ENCODE measurements at places on chromosomes 6 and 20.
A peak's percentile ranks its signal among the peaks of the same experiment; 100 is the strongest.

GRCh38 chr6:38039502-38039901, 220.0 kb downstream of the ZFAND3 start:
- DNase-seq: no peak

- no peak for DNase-seq
Measured at GRCh38 chr20:19974630-19975435, 42.3 kb upstream of the NAA20 start.

DNA sequence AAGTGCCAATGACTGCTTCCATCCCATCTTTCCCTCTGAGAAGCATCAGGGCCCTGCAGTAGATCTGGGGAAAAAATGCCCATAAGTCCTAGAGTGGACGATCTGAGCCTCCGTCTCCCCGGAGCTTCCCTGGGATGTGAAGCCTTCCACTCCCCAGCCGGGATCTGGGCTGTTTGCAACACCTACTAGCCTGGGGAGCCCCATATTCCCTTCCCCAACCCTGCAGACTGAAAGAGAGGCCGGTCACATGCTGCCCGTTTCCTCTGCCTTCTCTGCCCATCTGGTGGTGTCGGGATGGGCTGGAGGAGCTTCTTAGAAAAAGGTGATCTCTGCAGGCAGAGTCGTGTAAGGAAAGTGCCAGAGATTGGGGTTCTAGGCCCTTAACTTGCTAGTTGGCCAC, 1.1 kb downstream of the SNPH start:
- no peak for DNase-seq

DNA sequence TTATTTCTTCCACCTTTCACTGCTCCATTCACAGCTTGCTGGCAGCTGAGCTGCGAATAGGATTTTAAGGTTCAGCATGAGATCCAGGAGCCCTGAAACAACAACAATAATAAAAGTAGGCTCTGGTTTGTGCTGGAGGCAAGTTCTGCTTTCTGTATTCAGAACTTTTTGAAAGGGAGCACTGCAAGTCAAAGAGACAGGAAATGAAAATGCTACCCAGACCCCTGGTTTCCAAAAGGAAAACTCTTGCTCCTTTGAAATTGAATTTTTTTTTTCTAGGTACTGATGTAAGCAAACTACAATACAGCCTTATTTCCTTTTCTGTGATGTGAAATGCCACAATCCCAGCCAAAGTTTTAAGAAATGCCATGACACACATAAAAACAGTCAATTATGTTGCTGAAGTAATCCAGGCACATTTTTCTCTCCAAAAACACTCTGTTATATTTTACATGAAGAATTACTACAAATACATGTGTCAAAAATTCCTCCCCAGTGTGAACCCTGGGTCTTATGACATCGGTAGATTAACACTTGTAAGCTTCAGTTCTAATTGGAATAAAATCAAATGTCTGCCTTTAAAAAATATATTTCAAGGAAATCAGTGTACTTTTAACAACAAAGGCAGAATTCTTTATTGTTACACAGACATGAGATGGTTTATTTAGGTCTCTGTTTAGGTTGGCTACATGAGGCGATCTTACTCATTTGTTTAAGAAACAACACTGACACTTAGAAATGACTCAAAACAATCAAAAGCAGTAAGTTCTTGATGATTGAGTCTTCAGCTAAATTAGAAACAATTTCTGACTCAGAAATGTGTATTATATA, 656.7 kb downstream of the EPHA7 start:
- no peak for DNase-seq

GRCh38 chr20:23201658-23202057, 115.5 kb upstream of the CD93 start:
- no peak for DNase-seq

- no peak for DNase-seq
Measured at GRCh38 chr6:120129228-120129627, 779.7 kb upstream of the MAN1A1 start.

DNA sequence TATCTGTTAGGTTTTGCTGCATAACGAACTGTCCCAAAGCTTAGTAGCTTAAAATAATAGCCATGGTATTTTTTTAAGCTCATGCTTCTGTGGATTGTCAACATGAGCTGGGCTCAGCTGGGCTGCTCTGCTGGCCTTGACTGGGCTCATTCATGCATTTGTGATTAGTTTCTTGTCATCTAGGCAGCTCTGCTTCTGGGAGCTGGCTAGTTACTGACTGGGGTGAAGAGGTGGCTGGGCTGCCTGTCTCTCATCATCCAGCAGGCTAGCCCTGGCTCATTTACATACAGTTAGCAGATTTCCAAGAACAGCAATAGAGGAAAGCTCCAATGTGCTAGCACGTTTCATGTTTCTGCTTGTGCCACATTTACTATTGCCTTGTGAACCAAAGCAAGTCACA, 165.1 kb upstream of the PCSK2 start:
- DNase-seq: no peak

- no peak for DNase-seq
Measured at GRCh38 chr6:114690625-114691024, 347.8 kb upstream of the HS3ST5 start.

DNA sequence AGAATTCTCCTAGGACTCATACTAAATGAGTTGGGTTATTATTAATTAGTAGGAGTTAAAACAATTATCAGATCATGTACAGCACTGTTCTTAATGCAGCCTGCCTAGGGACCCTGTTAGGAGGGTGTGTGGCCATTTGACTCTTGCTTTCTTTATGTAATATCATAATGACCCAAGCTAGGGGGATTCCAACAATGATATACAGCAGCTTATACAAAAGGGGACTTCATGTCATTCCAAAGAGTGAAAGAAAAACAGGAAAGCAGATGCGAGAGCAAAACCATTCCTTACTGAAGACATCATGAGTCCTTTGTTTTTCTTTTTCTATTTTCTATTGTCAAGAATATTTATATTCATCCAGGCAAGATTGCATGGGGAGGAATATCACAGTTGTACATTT, 455.2 kb downstream of the PLCB1 start:
- DNase-seq: no peak

GRCh38 chr20:57678340-57678739, 31.5 kb downstream of the PMEPA1 start:
- DNase-seq: no peak

GRCh38 chr20:24678351-24679106, 209.1 kb downstream of the SYNDIG1 start:
- no peak for DNase-seq

DNA sequence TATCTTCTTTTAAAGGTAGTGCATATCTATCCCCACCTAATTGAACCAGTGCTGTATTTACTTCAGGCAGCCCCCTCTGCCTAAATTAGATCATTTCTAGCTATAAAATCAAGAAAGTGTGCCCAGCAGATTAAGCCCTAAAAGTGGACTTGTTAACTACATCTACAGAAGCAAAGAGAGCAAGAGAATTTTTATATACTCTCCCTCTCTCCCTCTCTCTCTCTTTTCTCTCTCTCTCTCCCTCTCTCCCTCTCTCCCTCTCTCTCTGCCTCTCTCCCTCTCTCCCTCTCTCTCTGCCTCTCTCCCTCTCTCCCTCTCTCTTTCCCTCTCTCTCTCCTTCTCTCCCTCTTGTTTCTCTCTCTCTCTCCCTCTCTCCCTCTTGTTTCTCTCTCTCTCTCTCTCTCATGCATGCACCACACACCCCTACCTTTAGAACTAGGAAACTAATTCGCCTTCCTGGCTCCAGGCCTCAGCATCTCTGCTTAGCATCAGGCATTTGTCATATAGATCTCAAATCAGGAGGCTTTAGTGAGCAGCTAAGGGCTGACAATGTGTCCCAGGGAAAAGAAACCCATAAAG, 71.4 kb downstream of the FOXA2 start:
- DNase-seq: no peak

DNA sequence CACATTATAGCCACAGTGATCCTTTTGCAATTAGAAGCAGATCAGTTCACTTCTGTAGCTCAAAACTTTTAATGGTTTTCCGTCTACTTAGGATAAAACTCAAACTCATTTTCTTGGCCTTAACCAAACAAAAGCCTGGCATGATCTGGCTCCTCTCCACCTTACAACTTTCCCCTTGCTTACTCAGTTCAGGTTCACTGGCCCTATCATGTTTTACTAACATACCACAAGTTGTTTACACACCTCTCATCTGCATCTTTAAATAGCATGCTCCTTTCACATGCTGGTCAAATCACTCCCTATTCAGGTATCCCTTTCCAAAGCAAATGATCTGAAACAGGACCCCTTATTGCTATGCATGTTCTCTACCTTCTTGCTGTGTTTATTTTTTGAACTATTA, 191.4 kb upstream of the FAM83B start:
- no peak for DNase-seq

- DNase-seq: no peak
Measured at GRCh38 chr6:119207971-119208725, 129.7 kb upstream of the FAM184A start.

GRCh38 chr20:61926796-61927192, 138.9 kb downstream of the TAF4 start:
- DNase-seq: no peak

DNA sequence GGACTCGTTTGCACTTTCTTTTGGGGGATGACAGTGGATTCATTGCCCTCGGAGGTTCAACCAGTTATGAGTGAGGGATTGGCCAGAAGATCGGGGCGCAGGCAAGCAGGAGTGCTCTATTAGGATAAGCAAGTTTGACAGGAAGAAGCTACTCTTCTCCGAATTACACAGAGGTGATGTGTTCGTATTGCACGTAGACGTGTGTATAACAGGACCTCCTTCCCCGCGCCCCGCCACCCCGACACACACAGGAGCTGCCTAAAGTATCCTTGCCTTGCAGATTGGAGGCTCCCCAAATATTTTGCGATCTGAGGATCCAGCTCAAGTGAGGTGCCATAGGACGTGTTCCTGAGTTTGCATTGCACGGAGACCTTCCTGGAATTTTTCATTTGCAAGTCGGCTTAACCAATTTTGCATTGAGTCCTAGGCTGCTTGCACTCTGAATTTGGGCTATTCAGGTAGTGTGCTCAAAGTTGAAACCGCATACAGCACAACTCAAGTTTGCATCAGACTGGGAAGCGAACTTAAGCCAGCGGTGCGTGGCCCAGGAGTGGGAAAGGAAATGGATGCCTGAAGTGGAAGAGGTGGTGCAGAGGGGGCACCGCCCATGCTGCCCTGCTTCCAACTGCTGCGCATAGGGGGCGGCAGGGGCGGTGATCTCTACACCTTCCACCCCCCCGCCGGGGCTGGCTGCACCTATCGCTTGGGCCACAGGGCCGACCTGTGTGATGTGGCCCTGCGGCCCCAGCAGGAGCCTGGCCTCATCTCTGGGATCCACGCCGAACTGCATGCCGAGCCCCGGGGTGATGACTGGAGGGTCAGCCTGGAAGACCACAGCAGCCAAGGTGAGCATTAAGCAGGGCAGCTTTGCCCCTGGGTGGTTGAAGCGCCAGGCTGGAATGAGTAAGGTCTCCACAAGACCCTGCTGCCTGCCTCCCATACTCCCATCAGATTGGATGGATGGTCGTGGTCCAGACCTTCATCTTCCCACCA, 770 bp downstream of the TCF19 start:
- DNase-seq: no peak

- DNase-seq: no peak
Measured at GRCh38 chr6:81553216-81553615, 199.3 kb downstream of the TENT5A start.

DNA sequence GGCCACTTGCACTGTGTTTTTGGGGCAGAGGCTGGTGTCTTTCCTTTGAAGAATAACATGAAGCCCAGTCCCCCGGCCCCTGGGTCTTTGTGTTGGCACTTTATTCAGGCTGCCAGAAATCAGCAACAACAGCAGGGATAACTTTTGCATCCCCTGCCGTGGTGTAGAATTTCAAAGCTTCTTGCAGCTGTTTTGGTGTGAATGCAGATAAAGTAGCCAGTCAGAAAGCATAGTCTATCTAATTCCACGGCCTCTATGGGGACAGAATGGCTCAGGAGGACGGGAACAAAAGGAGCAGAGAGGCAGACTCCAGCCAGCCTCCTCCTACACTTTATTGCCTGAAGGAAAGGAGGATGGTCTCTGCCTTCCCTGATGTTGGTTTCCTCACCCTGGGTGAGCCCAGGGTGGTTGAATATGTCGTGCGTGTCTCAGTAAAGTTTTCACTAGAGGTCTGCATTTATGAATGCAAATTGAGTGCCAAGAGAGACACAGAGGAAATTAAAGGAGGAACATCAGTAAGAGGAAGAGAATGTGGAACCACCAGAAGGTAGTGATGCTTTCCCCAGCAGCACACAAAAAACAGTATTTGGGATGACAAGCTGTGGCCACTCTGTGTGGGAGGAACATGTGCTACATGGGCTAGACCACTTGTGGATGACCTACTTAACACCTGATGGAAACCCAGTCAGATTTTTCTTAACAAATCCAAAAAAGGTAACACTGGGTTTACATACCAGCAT, 125.9 kb upstream of the TRAF3IP2 start:
- DNase-seq: no peak

DNA sequence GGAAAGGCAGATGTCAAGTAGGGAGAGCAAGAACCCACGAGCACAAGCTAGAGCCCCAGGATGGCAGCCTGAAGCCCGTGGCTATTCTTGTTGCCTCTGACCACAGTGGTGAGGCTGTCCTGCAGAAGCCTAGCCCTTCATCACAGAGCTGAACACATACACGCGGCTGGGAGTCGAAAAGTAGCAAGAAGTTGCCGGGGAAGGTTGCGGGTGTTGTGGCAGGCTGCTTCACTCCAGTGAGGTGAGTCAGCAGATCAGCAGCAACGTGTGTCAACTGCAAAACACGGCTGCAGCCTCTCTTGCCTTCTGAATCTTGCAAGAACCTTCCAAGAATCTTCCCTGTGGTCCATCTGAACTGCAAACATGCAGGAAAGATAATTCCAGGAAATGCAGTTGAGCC, 10.6 kb upstream of the STX16 start:
- no peak for DNase-seq

DNA sequence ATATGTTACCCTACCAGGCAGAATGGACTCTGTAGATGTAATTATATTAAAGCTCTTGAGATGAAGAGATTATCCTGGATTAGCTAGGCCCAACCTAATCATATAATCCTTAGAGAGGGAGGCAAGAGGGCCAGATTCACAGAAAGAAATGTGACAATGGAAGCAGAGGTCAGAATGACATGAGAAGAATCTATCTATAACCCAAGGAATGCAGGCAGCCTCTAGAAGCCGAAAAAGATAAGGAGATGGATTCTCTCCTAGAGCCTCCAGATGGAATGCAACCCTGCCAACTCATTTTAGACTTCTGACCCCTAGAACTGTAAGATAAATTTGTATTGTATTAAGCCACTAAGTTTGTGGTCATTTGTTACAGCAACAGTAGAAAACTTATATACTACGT, 12.3 kb downstream of the PXT1 start:
- no peak for DNase-seq

GRCh38 chr6:33208091-33208967, at the start of gene RING1:
TSS of gene RING1 (plus strand) at chr6:33208500. CDS start at chr6:33208823, 323 bp downstream.
- peak; percentile 81 for DNase-seq

DNA sequence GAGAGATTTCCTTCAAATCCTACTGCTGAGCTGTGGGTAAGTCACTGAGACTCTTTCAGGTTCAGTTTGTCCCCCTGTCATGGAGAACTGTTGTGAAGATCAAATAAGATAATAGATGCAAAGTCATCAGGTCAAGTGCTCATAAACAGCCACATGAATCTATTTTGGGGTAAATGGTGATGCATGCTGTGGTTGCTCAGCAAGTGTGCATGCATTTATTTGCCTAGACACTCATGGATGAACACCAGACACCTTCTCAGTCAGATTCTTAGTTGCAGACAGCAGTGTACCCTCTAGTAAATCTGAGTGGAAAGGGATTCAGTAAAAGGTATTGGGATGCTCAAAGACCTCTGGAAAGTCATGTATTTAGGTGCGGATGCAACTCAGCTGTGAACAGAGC, 168.0 kb upstream of the FOXA2 start:
- no peak for DNase-seq

- DNase-seq: no peak
Measured at GRCh38 chr20:36532388-36532787, 8.9 kb upstream of the MYL9 start.
